ENCODE measurements at places on chromosomes 2 and 18.

DNA sequence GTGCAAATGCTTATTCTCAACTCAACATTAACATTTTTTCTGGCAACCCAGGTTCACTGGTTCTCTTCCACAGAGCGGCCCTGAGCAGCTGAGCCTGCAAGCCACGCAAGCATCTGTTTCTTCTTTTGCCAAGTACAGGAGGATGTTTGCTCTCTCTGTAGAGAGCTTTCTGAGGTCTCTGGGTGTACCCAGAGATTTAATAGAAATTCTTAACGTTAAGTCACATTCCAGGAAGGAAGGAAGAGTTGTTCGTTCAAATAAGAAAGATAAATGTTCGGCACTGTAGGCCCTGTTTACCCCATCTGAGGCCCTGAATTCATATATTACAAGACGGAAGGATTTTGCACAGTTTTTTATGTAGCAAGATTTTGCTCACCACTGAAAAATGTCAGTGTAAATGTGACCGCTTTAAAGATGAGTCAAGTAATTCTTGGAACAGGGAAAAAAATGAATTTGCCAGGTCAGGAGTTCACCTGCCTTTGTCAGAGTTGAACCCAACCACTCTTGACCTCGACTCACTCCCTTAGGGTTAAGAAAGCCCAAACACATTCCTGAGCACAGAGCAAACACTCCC is 30.1 kb downstream of the KCTD18 start:
- DNase-seq = no peak

- DNase-seq = no peak
These were observed 438.1 kb upstream of the DSEL start for GRCh38 chr18:67954594-67954993.

- no peak for DNase-seq
These were observed 90.5 kb downstream of the LAMA3 start for GRCh38 chr18:23779696-23780303.

- DNase-seq = no peak
These were observed 11.9 kb upstream of the TET3 start for GRCh38 chr2:73972846-73973245.

GRCh38 chr2:218710687-218711549 is at the start of gene TTLL4:
TTLL4 (plus strand) TSS chr2:218710835; CDS start chr2:218737677, 26,842 bp downstream.
- peak; percentile 95 for DNase-seq

- no peak for DNase-seq
These were observed 191.6 kb downstream of the SEPTIN10 start for GRCh38 chr2:109422071-109422757.

DNA sequence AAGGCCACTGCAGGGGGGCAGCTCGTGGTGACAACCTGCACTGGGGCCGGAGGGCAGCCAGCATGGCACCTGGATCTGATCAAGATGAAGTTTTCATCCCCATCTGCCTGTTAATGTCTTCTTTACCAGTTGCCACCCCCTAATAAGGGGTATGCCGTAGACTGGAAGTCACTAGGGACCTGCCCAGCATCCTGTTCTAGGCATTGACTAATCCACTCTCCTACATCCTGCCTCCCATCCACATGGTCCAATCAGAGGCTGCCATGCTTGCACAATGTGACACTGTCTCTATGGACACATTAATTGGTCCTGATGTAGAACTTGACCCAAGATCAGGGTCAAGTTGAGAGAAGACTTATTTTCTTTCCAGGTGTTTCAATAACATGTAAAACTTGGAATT is 95.1 kb upstream of the LCLAT1 start:
- DNase-seq = no peak

GRCh38 chr2:144572977-144573376 is 53.1 kb upstream of the ZEB2 start:
- no peak for DNase-seq

DNA sequence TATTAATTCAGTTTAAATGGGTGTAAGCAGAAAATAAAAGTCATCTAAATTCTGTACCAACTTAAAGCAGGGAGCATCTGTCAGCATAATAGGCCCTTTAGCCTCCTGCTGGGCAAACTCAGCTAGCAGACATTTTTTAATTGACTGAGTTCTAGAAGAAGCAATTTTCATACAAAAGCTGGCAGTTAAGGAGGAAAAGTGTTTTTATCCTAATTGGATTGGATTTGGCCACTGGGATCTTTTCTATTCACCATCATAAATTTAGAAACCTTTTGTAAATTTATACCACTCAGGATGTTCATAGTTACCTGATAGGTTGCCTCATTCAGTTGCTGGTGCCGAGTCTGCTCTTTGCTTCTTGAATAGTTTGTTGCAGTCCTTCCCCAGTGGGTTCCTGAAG is 262.7 kb upstream of the FSIP2 start:
- no peak for DNase-seq

GRCh38 chr18:67896451-67896850 is 379.9 kb upstream of the DSEL start:
- no peak for DNase-seq

GRCh38 chr2:227739351-227739750 is 6.3 kb upstream of the SCYGR8 start:
- no peak for DNase-seq

DNA sequence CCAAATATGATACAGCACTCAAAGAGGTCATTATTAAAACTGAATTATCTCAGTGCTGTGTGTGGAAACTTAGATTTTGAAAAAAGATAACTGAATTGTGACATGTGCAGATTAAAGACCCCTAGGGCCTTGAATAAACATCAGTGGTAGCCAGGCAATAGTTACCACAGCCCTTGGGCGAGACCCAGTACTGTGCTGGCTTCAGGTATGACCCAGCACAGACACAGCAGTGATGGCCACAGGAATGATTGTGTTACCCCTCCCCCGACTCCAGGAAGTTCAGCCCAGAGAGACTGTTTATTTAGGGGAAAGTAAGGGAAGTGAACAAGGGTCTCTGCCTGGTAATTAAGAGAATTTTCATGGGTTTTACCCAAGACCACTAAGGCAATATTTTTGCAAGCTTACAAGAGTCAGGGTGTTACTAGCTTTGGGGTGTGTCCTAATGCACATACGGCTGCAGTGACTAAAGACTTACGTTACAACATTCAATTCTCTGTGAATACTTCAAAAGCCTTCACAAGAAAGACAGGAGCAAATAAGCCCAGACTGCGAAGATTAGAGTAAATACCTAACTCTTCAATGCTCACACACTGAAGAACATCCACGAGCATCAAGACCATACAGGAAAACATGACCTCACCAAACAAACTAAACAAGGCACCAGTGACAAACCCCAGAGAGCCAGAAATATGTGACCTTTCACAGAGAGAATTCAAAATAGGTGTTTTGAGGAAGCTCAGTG is 28.2 kb upstream of the ITGAV start:
- no peak for DNase-seq

DNA sequence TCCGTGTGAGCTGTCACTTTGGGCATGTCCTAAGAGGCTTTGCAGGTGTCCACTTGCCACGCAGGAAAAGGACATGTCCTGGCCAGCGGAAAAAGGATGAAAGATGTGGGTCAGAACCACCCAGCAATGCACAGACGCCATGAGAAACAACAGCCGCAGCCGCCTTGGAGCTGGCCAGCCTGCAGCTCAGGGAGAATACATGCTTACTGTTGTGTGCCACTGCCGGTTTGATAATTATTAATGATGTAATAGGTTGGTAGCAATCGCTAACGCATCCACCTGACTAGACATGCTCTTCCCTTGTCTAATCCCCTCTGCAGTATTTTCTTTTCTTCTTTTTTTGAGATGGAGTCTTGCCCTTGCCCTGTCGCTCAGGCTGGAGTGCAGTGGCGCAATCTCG is 221.7 kb downstream of the HAUS1 start:
- no peak for DNase-seq

DNA sequence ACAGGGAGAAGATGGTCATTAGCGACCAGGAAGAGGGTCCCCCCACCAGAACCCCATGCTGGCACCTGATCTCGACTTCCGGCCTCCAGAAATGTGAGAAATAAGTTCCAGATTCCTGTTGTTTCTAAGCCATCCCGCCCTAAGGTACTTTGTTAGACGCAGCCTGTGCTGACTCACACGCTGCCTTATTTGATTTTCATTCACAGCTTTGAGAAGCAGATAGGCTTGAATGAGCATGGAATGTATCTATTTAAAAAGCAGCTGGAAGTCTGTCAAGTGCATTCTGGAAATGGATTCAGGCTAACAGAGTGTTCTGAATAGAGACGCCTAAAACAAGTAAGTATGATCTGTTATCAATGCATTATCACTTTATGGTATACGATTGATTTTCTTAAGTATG is 8.3 kb upstream of the IL1R2 start:
- DNase-seq = no peak

DNA sequence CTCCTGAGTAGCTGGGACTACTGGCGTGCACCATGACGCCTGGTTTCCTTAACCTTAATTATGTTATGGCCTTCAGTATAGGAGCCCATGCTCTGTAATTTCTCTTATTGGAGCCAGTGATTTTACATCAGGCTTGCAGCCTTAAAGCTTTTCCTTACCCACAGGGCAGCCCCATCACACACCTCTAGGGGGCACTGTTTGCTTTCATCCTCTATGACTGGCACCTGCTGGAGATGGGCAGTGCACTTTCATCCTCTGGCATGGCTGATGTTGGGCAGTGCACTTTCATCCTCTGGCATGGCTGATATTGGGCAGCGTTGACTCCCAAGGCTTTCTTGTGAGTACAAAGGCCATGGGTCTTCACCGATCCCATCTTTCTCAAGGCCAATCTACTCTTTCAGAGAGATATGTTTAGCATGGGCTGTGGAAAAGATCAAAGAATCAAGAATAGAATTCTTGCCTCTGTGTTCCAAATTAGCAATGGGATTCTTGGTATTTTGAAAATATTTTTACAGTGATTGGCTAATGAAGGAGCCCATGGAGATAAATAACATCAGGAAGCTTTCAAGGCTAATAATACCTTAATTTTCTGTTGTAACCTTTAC is 80.7 kb upstream of the MEX3C start:
- no peak for DNase-seq

GRCh38 chr2:95044601-95045000 is 19.1 kb downstream of the MAL start:
- no peak for DNase-seq

GRCh38 chr2:129909651-129910418 is 69.6 kb upstream of the RAB6C start:
- no peak for DNase-seq

GRCh38 chr2:134153294-134153880 is 100.5 kb upstream of the MGAT5 start:
- DNase-seq = no peak

GRCh38 chr2:239674101-239674980 is 273.5 kb upstream of the HDAC4 start:
- no peak for DNase-seq

GRCh38 chr2:167826906-167827305 is 420.5 kb downstream of the STK39 start:
- DNase-seq = no peak

- DNase-seq = no peak
These were observed 133.5 kb downstream of the SRBD1 start for GRCh38 chr2:45477546-45477945.

- peak; percentile 35 for DNase-seq
These were observed 87.5 kb downstream of the TFCP2L1 start for GRCh38 chr2:121197369-121198091.

DNA sequence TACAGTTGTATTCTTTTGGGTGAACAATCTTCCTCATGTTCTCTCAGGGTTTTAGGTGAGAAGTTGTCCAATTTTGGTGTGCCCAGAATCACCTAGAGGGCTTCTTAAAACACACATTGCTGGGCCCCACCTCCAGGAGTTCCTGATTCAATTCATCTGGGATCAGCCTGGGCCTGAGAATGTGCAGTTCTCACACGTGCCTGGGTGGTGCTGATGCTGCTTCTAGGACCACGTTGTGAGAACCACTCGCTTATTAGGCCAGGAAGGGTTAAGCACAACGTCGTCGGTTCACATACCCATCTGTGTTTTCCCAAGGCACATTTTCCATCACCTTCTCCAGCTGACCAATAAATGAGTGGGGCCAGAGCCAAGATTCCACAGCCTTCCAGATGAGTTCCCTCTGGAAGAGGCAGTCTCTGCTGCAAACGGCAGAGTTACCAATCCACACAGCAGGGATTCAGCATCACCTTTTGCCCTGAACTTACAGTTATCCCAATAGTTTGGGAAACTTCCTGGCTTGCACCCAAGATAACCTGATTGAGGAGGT is 277.7 kb upstream of the HNRNPA3 start:
- DNase-seq = no peak

DNA sequence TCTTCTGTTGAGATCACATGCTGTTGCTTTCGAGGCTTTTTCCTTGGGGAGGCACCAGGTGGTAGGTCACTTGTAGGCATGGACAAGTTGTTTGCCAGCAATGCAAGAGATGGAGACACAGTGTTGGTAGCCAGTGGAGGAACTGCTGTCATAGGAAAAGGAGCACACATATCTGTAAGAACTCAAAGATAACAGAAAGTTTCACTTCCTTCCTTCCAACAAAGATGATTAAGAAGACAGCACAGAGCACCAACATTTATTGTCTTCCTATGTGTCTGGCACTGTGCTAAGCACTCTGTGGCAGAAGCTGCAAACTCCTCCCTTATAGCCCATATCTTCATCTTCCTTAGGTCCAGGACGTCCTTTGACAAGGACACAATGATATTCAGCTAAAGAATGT is 64.5 kb upstream of the AMMECR1L start:
- no peak for DNase-seq

DNA sequence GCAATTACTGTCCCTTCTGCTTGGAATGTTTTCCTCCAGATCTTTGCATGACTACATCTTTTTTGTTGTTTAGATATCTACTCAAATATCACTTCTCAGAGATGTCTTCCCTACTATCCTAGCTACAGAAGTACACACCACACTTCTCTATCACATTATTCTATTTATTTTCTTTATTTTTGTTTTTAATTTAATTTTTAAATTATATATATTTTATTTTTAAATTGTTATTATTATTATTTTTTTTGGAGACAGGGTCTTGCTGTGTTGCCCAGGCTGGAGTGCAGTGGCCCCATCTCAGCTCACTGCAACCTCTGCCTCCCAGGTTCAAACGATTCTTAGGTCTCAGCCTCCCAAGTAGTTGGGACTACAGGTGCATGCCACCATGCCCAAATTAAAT is 106.7 kb downstream of the TAF4B start:
- no peak for DNase-seq

- DNase-seq = no peak
These were observed 257.9 kb downstream of the DYSF start for GRCh38 chr2:71711133-71711855.

DNA sequence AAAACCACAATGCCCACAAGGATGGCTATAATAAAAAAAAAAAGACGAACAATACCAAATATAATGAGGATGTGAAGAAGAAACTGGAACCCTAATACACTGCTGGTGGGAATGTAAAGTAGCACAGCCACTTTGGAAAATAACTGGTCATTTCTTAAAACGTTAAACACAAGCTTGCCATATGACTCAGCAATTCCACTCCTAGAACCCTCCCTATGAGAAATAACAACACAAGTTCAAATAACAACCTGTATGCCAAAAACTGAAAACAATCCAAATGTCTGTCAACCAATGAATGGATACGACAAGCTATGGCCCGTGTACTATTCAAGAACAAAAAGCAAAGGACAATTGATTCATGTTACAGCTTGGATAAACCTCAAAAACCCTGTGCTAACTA is 7.0 kb upstream of the ALPK2 start:
- no peak for DNase-seq

Measured in omental fat pad (tissue), 4 donors.